ENCODE measurements at places on chromosomes 2 and 18.

DNA sequence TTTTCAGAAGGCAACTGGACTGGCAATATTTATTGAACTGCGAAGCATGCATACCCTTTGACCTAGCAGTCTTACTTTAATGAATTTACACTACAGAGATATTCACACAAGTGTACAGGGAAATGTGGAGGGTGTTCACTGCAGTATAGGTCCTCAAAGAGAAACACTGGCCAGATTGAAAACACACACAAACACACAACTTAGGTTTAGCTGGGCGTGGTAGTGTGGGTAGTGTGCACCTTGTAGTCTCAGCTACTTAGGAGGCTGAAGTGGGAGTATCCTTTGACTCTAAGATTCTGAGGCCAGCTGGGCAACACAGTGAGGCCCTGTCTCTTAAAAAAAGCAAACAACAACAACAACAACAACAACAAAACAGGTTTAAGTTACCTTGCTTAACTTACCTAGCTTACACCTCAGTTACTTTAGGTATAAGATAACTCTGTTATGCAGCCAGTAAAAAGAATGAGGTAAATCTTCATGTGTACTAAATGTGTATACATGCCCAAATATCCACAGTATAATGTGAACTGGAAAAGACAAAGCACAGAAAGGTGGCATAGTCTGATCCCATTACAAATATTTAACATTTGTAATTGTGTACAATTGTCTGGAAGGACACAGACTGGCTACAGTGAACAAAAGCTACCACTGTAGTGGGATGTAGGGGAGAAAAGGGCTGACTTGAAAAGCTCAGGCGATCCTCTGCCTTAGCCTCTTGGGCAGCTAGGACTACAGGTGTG is 105.9 kb upstream of the FZD5 start:
- no peak for DNase-seq

GRCh38 chr18:45802814-45803492 is 22.5 kb upstream of the SIGLEC15 start:
- no peak for DNase-seq

DNA sequence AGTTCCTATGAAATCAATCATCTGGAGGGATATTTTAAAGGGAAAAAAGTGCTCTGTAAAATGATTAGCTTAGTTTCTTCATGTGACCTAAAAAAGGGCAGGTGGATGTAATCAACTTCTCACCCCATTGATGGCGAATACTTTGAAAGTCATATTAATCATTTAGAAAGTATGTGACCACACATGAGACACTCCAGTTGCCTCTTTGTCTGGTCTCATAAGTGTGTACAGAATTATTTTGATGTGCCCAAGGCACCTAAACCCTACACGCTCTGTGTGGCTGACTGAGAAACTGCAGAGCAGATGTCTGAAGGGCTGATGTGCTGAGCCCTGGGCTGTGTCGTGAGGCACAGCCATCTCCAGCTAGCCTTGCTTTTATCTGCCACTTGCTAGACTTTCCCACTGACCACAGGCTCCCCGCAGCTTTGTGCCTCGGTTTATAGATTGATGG is 26.9 kb downstream of the SGPP2 start:
- no peak for DNase-seq

GRCh38 chr2:223586261-223586660 is 15.9 kb downstream of the SCG2 start:
- DNase-seq = no peak

- DNase-seq = no peak
These were observed 153.7 kb upstream of the SMAD2 start for GRCh38 chr18:48084041-48084757.

All from anterior cingulate cortex (tissue), 58 donors.